ENCODE measurements at places on chromosomes 1 and 21.

DNA sequence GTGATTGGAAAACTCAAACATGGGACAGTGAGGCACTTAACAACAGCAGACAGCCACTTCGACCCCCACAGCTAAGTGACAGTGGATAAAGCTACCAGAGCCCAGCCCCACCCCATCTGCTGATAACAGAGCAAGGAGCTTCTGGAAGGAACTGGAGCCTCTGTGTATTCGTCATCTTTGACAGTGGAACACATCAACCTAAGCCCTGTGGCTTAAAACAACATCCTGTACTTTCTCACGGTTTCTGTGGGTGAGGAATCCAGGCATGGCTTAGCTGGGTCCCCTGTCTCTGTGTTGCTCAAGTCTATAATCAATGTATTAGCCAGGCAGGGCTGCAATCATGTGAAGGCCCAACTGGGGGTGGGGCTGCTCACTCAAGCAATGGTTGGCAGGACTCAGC lies 18.4 kb upstream of the SIPA1L2 start:
- no peak for DNase-seq

- no peak for DNase-seq
Measured at GRCh38 chr1:247165674-247166073, 6.1 kb downstream of the ZNF124 start.

DNA sequence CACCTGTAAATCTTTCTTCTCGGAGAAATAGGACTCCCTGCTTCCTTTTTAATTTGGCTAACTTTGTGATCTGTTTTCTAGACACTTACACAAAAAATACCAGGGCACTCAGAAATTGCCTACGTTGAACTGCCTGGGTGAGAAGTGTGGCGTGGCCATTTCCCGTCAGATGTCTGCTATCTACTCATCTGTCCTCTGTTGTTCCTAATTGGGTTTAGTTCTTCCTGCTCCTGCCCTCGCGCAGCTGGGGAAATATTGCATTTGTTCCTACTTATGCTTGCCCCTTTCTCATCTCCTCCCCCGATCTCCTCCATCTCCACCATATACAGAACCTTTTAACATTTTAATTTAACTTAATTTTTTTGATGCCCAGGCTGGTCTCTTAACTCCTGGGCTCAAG lies 55.1 kb downstream of the CD58 start:
- no peak for DNase-seq

DNA sequence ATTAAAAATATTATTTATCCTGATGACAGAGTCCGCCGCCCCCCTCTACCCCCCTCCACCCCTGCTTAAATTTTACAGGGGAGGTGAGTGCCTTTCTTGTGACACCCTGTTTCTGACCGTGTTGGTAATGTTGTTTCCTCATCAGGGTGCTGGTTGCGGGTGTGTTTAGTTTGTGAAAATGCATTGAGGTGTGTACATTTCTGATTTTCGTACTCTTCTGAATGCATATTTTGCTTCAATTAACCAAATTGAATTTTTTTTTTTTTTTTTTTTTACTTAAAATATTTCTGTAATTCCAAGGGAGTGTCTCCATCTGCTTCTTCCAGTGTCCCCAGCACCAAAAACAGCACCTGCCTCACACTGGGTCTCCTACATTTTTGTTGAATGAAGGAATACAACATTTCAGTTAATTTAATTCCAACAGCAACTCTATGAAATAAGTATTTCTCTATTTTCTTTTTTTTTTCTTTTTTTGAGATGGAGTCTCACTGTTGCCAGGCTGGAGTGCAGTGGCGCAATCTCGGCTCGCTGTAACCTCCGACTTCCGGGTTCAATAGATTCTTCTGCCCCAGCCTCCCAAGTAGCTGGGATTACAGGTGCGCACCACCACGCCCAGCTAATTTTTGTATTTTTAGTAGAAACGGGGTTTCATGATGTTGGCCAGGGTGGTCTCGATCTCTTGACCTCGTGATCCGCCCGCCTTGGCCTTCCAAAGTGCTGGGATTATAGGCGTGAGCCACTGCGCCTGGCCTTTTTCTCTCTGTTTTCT lies 5.6 kb upstream of the SLC2A1 start:
- DNase-seq, result no peak

DNA sequence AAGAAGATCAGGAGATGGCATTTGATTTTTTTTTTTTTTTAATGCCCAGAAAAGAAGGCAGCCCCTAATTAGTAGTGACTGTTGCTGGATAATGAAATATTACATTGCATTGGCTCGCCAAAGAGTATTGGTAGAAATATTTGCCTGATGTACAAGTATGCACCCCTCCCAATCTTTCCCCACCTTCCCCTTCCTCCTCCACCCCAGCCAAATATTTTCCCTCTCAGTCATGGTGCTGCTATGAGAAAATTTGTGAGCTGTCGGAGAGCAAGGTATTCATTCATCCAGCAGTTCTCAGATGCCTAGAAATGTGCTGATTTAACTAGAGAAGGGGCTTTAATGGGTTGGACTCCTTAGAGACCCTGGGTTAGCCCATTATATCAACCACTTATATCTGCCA lies 50.5 kb upstream of the IKBKE start:
- DNase-seq, result no peak

DNA sequence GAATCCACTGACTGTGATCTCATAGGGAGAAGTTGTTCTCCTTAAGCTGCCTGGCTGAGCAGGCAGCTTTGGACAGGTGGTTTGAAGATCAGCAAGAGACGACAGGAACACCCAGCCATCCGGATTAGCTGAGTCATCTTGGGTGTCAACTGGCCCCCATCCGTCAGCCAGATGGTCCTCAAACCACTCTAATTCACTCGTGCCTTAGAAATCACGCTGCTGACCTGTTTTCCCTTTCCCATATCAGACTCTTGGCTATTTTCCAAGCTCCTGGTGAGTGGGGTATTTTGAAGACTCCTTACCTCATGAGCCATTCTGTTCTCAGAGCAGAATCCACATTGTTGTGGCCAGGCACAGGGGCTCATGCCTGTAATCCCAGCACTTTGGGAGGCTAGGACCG lies 149.1 kb upstream of the L1TD1 start:
- no peak for DNase-seq

DNA sequence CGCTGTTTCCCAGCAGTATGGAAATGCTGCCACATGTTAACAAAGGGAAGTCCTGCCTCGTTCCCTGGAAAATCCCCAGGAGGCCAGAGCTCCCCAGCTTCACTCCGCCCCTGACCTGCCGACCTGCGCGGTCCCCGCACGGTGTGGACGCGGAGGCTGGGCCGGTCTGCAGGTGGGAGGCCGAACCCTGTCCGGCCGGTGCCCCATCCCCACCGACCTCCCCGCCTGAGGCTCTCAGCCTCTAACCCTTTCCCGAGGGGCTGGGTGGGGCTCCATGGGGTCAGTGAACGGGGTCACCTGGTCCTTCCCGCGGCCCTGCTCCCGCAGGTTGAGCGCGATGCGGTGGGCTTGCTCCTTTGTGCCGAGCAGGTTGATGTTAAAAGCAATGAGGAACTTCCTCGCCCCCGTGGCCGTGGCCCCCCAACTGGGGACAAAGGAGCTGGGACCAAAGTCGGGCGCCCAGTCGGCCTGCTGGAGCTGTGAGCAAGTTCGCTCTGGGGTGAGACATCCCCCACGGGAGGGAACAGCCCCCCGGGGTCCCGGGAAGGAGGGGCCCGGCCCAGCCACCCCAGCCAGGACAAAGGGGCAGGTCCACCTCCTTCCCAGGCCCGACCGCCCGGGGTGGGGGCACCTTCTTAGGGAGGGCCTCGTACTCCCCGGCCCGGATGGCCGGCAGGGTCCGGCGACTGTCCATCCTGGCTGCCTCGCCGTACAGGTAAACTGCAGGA lies 4.0 kb downstream of the FTCD start:
- no peak for DNase-seq

DNA sequence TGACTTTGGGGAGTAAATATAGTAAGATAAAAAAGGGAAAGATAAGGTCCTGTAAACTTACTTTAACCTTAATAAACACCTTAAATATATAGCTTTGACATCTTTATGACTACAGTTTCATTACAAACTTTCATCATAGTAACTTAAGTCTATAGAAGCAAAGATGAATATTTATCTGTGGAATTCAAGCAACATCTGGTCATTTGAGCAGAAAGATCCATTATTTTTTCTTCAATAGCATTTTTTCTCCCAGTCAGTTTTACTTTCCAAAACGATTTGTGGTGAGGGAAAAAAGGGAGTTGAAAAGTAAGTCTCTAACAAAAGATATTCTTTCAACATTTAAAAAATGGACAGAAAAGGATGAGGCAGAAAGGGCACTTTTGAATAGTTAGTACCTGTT lies 69.0 kb downstream of the HMCN1 start:
- DNase-seq, result no peak

DNA sequence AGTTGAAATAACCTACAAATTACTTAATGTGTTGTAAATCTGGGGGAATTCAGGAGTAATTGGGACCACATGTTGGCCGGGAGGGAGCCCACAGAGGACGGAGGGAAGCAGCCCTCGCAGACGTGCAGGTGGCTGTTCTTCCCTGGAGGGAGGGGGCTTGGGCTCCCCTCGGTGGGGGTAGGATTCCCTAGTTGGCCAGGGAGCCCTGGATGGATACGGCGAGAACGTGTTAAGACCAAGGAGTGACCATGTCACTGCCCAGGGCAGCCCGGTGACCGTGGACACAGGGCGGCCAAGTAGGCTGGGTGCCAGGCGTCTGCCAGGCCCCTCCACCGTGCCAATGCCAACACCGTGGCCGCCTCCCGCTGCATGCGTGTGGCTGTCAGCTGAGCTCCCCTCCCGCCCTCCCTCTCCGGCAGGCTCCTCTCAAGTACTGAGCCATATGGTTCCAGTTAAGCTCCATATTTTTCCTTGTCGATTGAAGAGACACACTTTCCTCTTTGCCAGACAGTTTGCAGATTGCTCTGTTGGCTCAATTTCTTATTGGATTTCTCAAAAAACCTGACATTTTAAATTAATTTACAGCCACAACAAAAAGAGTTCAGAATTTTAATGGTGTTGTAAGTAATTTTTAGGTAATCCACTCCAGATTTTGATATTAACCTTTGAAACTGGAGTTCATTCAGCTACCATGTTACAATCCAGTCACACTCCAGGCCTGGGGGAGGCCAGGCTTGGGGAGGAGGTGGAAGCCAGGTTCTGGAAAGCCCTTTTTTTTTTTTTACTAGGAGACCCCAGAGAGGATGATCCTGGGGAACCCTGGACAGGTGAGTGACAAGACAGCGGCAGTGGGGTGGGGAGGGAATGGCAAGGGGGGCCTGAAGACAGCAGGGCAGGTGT lies 71.2 kb downstream of the CASZ1 start:
- no peak for DNase-seq

- DNase-seq, result peak; percentile 33
Measured at GRCh38 chr1:240611619-240612480, at the start of gene GREM2. TSS of gene GREM2 (minus strand) at chr1:240612155. CDS start at chr1:240493475, 118,680 bp downstream.

GRCh38 chr1:176559878-176560277 lies 96.9 kb downstream of the PAPPA2 start:
- DNase-seq, result no peak

- DNase-seq, result no peak
Measured at GRCh38 chr1:211370669-211371068, 44.0 kb downstream of the TRAF5 start.

DNA sequence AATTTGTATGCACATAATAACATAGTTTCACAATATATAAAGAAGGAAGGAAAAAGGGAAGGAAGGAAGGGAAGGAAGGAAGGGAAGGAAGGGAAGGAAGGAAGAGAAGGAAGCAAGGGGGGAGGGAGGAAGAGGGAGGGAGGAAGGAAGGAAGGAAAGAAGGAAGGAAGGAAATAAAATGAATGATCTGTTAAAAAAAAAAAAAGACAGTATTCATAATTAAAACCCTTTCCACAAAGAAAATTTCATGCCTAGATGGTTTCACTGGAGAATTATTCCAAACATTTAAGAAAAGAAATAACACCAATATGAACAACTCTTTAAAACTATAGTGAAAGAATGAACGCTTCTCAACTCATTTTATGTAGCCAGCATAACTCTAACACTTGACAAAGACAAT lies 44.8 kb downstream of the CDKN2C start:
- DNase-seq, result no peak

GRCh38 chr1:111600886-111601386 lies 18.7 kb upstream of the RAP1A start:
- DNase-seq, result no peak

DNA sequence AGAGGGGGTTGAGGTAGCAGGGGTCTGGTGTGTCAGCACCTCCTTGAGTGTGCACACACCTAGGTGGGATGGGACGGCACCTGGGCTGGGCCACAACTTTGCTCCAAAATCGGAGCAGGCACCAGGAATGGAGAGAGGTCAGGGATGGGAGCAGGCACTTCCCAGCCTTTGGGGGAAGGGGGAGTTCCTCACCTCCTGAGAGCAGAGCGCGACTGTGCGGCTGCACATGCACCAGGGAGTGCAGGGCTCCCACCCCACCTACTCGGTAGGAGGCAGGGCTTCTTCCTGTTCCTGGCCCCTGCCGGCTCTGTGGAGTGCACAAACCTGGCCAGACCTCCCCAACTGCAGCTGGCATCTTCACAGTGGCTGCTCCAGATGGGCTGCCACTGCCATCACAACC lies 399.3 kb downstream of the NCAM2 start:
- DNase-seq, result no peak

DNA sequence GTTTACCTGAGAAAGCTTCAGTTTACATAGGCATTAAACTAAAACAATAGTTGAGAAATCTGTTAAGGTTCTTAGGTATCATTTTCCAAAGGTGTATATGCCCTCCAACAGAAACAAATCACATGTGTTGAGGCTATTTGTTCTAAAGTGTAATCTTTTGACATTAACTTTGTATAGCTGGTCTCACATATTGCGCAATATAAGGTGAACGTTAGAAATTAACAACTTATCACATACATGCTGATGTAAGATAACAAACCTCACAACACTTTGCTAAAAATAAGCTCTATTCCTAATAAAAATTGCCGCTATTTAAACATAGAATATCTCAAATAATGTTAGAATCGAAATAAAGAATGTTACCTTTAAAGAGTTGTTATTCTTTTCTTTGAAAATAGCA lies 340.6 kb downstream of the SRGAP2C start:
- DNase-seq, result no peak

GRCh38 chr1:50796272-50796671 lies 163.8 kb downstream of the FAF1 start:
- DNase-seq, result no peak

DNA sequence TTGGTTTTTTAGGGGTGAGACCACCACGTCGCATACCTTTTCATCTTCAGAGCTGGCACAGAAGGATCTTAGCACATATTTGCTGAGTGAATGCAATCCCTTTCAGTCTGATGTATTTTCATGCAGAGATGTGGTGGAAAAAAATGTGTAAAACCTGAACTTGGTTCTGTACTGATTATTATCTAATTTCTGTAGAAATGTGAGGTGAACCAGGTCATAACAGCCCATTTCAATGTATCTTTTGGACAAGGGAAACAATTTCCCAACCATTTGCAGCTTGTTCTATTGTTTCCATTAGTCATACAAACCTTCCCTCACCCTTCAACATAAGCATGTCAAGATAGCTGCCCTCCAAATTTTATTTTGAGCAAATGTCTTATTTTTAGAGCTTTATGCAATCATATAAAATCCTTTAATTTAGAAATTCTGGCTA lies 46.8 kb upstream of the RUNX1 start:
- no peak for DNase-seq

- no peak for DNase-seq
Measured at GRCh38 chr1:1670866-1671265, 12.1 kb upstream of the CDK11B start.

- no peak for DNase-seq
Measured at GRCh38 chr1:2925918-2926317, 95.3 kb upstream of the ACTRT2 start.

- DNase-seq, result peak; percentile 56
Measured at GRCh38 chr1:226736908-226737818, 1.9 kb downstream of the ITPKB start.

- DNase-seq, result peak; percentile 14
Measured at GRCh38 chr1:12305377-12305776, 75.5 kb downstream of the VPS13D start.
